Suppressor macrophage (primary cell): ENCODE measurements at places on chromosomes 5 and 9.

- no peak for DNase-seq
Measured at GRCh38 chr5:119897537-119898370, 268.4 kb downstream of the FAM170A start.

- no peak for DNase-seq
Measured at GRCh38 chr5:75601567-75601966, 9.7 kb upstream of the ANKDD1B start.

DNA sequence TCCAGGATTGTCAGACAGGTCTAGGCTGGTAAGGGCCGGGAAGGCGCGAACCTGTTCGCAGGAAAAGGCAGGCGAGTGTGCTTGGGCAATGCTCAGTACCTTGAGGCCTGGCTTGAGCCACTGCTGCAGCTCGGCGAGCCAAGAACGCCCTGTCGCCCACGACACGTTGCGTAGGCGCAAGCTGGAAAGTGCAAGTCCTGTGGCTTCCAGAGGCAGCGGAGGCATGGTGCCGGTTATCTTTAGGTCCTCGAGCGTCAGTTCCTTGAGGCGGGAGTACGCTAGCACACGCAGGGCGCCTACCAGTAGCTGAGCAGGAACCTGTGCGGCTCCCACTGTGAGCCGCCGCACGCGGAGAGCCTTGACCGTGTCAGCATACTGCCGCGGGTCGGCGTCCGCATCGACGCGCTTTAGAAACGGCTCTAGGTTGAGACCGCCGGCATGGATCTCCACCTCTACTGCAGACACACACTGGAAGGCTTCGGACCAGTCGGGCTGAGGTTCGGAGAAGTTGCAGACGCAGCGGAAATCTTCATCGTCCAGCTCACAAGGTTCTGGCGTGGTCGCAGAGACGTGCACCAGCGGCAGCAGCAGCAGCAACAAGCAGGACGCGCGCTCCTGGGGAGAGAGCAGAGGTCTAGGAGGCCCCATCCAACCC, 482 bp downstream of the CD14 start:
- DNase-seq, result peak; percentile 90

DNA sequence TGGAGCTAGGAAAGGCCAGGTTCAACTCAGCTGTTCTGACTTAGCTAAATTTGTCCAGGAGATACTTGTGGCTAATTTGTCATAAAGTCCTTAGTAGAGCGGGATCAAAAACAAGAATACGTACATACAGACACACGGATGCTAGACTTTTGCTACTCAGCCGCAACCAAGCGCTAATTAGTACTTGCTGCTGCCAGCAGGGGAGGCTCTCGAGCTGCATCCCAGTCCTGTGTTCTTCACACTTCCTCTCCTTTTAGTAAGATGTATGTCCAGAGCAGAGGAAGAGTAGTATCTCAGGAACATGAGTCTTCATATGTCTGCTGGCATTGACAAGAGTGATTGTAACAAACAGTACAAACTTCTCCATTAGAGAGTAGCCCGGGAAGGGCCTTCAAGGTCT, 58.3 kb downstream of the CYFIP2 start:
- DNase-seq, result no peak

DNA sequence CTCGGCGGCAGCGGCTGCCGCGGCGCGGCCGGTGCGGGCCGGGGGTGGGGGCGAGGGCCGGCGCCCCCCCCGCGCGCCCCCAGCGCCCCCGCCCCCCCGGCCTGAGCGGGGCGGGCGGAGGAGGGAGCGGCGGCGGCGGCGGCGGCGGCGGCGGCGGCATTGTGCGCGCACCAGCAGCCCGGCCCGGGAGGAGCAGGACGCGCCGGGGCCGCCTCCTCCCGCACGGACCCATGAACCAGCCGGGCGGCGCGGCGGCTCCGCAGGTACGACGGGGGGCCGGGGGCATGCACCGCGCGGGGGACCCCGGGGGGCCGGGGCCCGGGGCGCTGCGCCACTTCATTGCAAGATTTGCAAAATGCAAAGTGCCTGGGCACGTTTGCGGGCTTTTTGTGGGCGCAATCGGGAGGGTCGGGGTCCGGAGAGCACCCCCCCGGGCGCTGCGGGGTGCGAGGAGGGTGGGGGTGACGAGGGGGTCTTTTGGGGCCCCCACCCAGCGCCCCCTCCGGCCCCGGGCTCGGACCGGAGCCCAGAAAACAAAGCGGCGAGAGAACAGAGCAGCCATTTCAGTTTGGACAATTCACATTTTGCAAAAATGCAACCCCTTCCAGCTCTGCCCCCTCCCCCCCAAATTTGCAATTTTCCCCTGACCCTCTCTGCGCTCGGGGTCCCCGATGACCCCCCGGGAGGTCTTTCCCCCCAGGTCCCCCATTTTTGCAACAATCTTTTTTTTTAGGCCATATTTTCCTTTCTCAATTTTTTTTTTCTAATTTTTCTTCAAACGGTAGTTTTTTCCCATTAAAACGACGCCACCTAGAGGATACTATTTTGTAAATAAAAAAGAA, at the start of gene ZNF618:
Gene ZNF618 (plus strand): TSS at position 159 of the 842 bp plus-strand sequence. CDS start 72 bp downstream, at position 231.
- DNase-seq, result peak; percentile 79

DNA sequence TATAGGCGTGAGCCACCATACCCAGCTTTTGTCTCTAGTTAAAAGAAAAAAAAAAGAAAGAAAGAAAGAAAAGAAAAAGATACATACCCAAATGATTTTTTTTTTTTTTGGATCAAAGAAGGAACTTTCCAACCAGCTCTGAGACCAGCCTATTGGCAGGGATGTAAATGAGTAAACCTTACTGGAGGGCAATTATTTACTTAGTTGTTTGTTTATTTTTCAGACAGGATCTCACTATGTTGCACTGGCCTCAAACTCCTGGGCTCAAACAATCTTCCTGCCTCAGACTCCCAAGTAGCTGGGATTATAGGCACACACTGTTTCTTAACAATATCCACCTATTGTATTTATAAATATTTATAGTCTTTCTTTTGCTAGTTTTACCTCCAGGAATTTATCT, 10.9 kb upstream of the SPOUT1 start:
- no peak for DNase-seq

DNA sequence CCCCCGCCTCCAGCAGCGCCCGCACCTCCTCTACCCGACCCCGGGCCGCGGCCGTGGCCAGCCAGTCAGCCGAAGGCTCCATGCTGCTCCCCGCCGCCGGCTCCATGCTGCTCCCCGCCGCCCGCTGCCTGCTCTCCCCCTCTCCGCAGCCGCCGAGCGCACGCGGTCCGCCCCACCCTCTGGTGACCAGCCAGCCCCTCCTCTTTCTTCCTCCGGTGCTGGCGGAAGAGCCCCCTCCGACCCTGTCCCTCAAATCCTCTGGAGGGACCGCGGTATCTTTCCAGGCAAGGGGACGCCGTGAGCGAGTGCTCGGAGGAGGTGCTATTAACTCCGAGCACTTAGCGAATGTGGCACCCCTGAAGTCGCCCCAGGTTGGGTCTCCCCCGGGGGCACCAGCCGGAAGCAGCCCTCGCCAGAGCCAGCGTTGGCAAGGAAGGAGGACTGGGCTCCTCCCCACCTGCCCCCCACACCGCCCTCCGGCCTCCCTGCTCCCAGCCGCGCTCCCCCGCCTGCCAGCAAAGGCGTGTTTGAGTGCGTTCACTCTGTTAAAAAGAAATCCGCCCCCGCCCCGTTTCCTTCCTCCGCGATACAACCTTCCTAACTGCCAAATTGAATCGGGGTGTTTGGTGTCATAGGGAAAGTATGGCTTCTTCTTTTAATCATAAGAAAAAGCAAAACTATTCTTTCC, 19.3 kb downstream of the CDKN2A start:
- peak; percentile 39 for DNase-seq

GRCh38 chr9:36118706-36119105, 17.8 kb upstream of the GLIPR2 start:
- DNase-seq, result no peak

GRCh38 chr5:59326596-59326995, 566.9 kb downstream of the PDE4D start:
- no peak for DNase-seq

DNA sequence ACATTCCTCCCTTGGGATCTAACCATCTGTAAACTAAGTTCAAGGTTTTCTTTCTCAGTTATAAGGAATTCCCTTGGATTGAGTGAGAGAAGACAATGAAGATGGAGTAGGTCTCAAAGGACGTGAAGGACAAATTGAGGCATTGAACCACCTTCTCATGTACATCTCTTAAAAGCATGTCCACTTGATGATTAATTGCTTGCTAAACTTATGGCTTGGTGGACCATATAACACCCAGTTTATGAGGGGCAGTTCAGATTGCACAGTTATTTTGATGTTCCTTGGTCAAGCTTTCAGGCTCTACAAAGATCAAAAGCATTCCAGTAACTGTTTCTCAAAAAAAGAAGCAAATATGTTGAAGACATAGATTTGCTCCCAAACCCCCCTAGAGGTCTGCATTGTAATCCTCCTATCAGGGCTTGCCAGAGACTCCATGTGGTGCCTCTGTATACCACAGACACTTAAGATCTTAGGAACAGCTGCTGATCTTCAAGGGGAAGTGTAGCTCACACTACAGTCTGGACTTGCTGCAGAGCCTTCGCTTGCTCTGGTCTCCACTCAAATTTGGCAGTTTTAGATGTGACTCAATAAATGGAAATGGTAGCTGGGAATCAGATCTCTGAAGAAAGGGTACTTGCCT, 56.9 kb upstream of the ALDH1A1 start:
- peak; percentile 24 for DNase-seq

DNA sequence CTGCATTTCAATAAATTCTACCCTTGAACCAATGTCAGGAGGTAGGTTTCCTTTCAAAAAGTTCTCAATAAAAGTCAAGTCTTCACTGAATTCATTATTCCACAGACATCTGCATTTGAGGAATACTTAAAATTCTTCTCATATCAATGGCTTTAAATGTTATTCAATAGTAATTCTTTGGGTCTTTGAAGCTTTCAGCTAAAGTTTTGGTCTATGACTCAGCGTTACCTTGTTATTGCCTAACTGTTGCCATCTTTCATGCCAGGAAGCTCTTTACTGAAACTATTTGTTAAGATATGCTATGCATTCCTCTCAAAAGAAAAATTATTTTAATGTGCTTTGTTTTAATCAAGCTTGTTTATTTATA, 170.5 kb downstream of the NNT start:
- DNase-seq, result no peak
